ENCODE measurements at places on chromosomes 16 and 17. TPM values are rescaled to one million over a fixed set of nuclear protein-coding genes. Genes with fewer than 3 reads are reported as not detected.

PROCA1 gene
- 10.4 TPM for total RNA-seq

GRCh38 chr16:8818504-8819270 is 21.0 kb downstream of the PMM2 start:
- DNase-seq = no peak
- no peak overlapping the region for H3K27ac ChIP-seq
- no peaks in the 10 kb centered on the region for H3K27me3 ChIP-seq
- no peaks in the 10 kb centered on the region for H3K4me1 ChIP-seq

ARHGDIG gene
- total RNA-seq = 4.8 TPM

TBKBP1 gene
- total RNA-seq = 53.9 TPM

DNA sequence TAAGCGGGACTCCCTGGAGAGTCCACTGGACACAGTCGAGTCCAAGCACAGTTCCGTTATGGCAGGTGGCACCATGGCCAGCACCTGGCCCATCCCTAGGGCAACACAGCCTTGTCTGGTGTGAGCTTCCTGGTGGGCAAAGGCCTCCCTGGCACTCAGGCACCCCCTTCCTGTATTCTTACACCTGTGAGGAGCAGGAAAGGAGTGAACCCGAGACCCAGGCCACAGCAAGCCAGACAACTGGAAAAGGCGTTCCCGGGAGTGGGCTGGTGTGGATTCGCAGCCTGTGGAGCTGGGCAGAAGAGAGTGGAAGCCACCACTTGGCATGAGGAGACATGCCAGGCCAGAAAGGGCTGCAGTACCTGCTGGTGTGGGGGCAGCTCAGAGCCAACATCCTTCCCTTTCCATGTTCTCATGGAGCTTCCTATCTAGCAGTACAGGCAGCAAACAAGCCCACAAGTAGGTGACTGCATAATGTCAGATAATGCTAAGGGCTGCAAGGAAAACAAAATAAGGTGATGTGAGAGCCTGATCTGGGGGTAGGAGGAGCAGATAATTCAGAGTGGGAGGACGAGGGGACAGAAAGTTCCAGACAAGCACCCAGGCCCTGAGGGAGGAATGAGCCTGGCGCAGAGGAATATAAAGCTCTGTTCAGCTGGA is 87.0 kb downstream of the GNAO1 start:
- peaks cover 3% of the 10 kb centered on the region for H3K4me1 ChIP-seq
- no peak for DNase-seq
- H3K4me3 ChIP-seq = no peak overlapping the region
- H3K27ac ChIP-seq = no peak overlapping the region
- H3K36me3 ChIP-seq = no peaks in the 10 kb centered on the region

DNA sequence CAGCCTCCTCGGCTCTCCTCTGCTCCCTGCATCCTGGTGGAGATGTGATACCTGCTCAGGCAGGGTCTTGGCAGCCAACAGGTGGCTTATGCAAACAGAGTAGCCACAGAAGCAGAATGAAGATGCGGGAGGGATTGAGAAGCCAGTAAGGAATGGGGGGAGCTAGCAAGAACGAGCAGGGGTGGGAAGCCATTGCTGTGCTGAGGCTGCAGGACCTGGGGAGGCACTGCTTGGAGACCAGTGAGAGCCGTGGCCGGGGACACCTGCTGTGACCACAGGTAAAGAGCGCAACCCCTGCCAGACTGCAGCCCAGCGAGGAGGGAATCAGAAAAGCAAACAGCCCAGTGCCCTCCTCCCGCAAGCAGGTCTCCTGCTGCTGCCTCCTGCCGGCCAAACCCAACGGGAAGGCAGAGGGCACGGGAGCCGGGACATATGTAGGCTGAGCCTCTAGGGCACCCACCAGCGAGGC is 14.7 kb downstream of the AIPL1 start:
- no peak overlapping the region for H3K4me3 ChIP-seq
- DNase-seq = no peak
- no peaks in the 10 kb centered on the region for H3K4me1 ChIP-seq
- no peaks in the 10 kb centered on the region for H3K36me3 ChIP-seq
- no peak overlapping the region for H3K27ac ChIP-seq

PLEKHM1 gene
- 27.5 TPM for total RNA-seq

- H3K27me3 ChIP-seq = peaks cover 61% of the 10 kb centered on the region
- peaks cover 10% of the 10 kb centered on the region for H3K4me1 ChIP-seq
- no peaks in the 10 kb centered on the region for H3K36me3 ChIP-seq
- peak; percentile 31 for DNase-seq
- H3K27ac ChIP-seq = no peak overlapping the region
- H3K4me3 ChIP-seq = no peak overlapping the region
Measured at GRCh38 chr17:79623786-79624717, 13.2 kb upstream of the RBFOX3 start.

GRCh38 chr17:5854871-5855554 is 215.2 kb upstream of the WSCD1 start:
- H3K27me3 ChIP-seq = no peaks in the 10 kb centered on the region
- no peaks in the 10 kb centered on the region for H3K36me3 ChIP-seq
- H3K27ac ChIP-seq = no peak overlapping the region
- no peak overlapping the region for H3K4me3 ChIP-seq
- H3K4me1 ChIP-seq = no peaks in the 10 kb centered on the region

TXNDC17 gene
- total RNA-seq = 45.5 TPM

GRCh38 chr17:70323269-70323668 is 153.9 kb downstream of the KCNJ2 start:
- H3K4me3 ChIP-seq = no peak overlapping the region
- no peak for DNase-seq
- no peak overlapping the region for H3K27ac ChIP-seq
- H3K4me1 ChIP-seq = peaks cover 22% of the 10 kb centered on the region
- no peaks in the 10 kb centered on the region for H3K36me3 ChIP-seq
- H3K27me3 ChIP-seq = no peaks in the 10 kb centered on the region

- H3K36me3 ChIP-seq = no peaks in the 10 kb centered on the region
- peaks cover 33% of the 10 kb centered on the region for H3K4me1 ChIP-seq
- no peak for DNase-seq
Measured at GRCh38 chr17:33263396-33263795, 29.7 kb downstream of the ASIC2 start.

SLFN11 gene
- total RNA-seq = 37.7 TPM

DNA sequence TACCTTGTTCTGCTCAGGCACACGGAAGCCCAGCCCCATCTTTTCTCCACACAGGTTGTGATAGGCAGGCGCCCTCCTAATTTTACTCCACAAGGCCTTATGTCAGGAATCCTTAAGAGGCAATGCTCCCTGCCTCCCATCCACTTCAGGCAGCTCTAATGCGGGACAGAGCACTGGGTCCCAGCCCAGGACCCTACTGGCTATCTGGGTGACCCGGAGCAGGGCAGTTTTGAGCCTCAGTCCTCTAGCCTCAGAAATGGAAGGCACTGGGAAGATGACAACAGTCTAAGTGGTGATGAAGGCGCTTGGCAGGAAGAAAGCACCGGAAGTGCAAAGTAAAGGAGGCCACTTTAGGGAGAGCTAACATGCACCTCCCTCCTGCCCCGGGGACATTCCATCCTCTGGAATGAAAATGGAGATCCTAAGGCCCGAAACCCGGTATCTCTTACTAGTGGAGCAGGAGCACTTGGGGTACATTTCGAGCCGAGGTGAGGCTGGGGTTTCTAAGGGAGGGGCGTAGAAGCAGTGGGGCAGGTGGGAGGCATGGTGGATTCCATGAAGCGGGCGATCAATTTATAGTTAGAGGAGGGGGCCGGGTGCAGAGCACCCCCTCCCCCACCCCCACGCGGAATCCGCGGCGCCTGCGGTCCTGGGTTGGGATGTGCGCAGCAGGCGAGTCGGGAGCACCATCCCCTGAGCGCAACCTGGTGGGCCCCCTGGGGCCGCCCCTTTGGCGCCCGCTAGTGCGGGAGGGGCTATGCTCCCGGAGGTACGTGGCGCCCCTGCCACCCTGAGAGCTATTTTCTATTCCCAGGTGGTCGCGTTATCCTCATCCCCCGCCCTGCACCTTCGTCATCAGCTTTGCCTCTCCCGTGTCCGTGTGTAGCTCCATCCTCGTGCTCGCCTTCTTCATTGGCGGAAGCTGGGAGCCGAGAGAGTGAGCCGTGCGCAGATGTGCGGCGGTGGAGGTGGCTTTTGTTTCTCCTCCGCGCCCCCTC is 4.9 kb downstream of the MT1F start:
- peaks cover 13% of the 10 kb centered on the region for H3K4me1 ChIP-seq
- no peak for DNase-seq
- H3K27me3 ChIP-seq = peaks cover 99% of the 10 kb centered on the region

USP31 gene
- 12.3 TPM for total RNA-seq

DNA sequence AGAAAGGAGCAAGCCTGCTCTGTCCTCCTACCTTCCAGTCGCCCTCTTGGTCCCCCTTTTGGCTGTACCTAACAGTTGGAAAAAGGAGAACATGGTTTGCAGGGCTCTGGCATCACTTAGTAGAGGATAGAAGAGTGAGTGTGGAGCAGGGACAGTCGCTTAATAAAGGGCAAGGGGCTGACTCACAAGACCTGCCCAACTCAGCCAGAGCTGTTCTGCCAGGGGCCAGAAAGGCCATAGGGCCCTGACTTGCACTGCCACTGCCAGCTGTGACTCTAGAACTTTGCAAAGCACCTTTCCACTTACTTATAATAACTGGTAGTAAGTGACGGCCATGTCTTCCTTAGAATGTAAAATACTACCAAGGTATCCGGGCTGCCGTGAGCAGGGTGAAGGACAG is 13.5 kb downstream of the PRMT7 start:
- H3K4me1 ChIP-seq = peaks cover 23% of the 10 kb centered on the region
- H3K27me3 ChIP-seq = no peaks in the 10 kb centered on the region
- no peak for DNase-seq
- no peak overlapping the region for H3K4me3 ChIP-seq
- H3K36me3 ChIP-seq = peaks cover 23% of the 10 kb centered on the region
- no peak overlapping the region for H3K27ac ChIP-seq

DNA sequence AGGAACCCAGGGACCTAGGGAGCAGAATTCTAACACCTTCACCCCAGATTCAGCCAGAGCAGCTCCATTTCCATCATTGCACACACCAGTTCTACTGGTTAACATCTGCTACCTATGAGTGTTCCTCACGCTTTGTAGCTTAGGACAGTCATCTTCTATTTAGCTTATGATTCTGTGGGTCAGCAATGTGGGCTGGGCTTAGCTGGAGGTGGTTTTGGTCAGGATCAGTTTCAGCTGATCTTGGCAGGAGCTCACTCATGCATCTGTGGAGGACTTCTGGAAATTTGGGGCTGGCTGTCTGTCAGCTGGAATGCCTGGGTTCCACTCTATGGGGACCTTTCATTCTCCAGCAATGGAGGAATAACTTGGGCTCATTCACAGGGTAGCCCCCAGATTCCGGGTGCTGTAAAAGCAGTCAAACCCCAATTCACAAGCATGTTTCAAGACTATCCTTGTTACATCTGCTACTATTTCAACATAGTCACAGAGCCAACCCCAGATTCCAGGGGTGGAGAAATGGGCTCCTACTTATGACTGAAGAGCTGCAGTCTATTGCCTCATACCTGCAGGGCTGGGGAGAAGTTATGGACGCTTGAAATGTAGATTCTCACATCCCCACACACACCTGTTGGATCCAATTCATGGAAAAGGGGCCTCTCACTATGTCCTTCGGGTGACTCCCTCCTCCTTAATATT is 3.4 kb upstream of the HP start:
- peaks cover 3% of the 10 kb centered on the region for H3K36me3 ChIP-seq
- H3K27me3 ChIP-seq = peaks cover 10% of the 10 kb centered on the region
- no peak overlapping the region for H3K4me3 ChIP-seq
- H3K27ac ChIP-seq = no peak overlapping the region
- no peak for DNase-seq

DNA sequence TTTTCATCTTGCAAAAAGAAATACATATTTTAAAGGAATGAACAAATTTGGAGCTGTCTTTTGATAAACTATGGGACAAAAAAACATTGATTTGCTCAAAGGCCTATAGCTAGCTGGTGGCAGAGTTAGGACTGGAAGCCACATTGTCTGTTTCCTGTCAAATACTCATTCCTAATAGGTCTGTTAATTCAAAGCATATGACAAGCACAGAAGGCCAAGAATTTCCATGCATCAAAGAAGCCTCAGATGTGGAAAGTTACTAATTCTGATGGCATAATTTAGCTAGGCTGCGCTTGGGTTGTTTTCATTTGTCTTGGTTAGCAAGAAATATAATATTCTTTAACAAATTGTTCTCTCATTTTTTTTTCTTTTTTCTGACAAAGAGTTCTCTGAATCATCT is 98.0 kb downstream of the CDK5R1 start:
- H3K27ac ChIP-seq = no peak overlapping the region
- H3K4me1 ChIP-seq = peaks cover 4% of the 10 kb centered on the region
- no peak overlapping the region for H3K4me3 ChIP-seq
- DNase-seq = no peak
- no peaks in the 10 kb centered on the region for H3K27me3 ChIP-seq
- H3K36me3 ChIP-seq = peaks cover 31% of the 10 kb centered on the region

EVPL gene
- 0.16 TPM for total RNA-seq

DNA sequence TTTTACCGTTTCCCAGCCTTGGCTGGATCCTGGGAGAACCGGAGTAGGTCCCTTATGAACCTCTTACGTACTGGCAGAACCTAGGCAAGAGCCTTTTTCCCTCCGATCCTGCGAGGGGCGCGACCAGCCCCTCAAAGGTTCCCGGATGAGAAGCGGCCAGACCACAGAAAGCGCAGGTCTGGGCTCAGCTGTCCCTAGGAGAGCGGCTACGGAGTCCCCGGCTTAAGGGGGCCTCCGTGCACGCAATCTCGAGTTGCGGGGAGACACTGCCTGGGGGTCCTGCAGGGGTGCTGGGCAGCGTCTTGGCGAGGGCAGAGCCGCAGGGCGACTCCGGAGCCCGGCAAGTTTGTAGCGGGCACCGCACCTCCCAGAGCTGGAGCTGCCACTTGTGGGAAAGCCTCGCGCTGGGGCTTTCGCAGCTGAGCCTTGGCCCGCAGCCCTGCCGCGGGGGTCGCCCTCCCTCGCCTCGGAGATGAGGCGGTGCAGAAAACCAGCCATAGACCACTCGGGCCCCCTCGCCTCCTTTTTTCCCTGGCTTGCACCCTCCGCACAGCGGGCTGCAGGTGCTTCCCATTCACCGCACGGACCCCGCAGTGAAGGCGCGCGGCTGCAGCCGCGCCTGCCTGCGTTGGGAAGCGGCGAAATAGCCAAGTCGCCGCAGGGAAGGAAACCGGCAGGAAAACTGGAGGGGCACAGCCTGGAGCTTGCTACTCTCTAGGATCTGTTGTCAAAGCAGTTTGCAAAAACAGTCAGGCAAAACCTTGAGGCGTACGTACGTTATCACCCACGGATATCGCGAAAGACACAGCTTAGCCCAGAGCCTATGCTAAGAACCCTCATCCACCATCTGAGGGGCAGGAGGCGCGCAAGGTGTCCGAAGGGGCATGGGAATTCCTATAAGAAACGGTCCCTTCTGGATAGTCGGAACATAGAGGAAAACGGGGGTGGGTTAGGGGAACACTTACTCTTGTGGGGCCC is 834 bp downstream of the CDH8 start:
- peaks cover 89% of the 10 kb centered on the region for H3K27me3 ChIP-seq
- no peaks in the 10 kb centered on the region for H3K36me3 ChIP-seq
- no peak for DNase-seq
- H3K27ac ChIP-seq = no peak overlapping the region

DNA sequence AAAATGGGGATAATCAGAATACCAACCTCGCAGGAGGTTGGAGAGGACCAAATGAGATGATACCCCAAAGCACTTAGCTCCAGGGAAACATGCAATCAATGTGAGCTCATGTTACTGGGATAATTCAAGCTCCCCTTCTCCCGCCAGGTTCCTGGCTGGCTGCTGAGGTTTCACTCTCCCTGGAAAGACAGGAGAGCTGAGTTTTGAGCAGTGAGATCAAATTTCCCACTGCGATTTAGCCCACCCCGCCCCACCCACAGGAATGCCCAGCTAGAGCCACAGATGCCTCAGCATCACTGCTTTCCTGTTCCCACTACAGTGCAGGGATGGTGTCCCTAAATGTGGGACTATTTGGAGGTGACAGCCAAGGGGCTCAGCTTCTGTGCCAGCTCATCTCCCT is 56.7 kb downstream of the ZNF423 start:
- H3K27me3 ChIP-seq = no peaks in the 10 kb centered on the region
- no peak overlapping the region for H3K27ac ChIP-seq
- H3K36me3 ChIP-seq = no peaks in the 10 kb centered on the region
- peaks cover 9% of the 10 kb centered on the region for H3K4me1 ChIP-seq

- H3K27ac ChIP-seq = no peak overlapping the region
- H3K27me3 ChIP-seq = peaks cover 40% of the 10 kb centered on the region
Measured at GRCh38 chr17:74260525-74260850, 13.5 kb upstream of the DNAI2 start.

All from mesothelial cell of epicardium (in vitro differentiated cells).